T-cell (primary cell): ENCODE measurements at places on chromosomes 3 and 15.

GRCh38 chr3:132443421-132443820, 26.1 kb downstream of the DNAJC13 start:
- DNase-seq, result no peak

DNA sequence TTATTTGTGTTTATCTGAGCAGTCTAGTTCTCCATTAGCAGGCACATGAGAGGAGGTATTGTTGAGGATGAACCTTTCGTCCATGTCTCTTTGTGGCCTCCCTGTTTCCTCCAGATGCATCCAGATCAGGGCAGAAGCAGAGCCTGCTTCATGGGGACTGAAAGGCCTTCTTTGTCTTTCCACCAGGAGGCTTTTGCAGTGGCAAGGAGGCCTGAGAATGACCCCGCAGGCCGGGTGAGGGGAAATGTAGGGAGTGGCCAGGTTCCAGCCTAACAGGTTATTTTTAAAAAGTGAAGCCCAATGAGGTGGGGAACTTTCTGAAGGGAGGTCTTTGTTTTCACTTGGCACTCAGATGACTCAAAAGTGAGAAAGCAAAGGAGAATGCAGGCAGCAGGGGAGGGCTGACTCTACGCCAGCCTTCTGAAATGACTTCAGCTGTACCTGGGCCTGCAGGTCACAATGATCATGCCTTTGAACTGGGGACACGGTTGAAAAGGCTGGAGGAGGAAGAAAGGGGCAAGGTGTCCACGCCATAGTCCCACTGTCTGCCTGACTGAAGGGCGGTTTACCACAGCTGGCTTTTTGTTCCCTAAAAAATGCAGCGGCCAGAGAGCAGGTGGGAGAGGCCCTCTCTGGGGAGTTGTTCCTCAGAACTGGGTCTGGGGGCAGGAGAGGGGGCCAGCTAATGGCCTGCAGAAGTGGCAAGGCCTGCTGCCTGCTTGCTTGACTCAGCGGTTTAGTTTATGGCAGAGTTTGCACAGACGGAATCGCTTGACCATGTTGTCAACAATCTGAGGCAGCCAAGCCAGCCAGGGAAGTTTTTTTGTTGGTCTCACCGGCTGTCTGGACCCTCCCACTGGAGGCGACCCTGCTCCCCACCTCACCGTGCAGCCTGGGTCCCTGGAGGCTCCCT, 28.7 kb downstream of the CMTM7 start:
- no peak for DNase-seq

GRCh38 chr3:48566401-48566760, 2.8 kb upstream of the UCN2 start:
- DNase-seq, result no peak

- DNase-seq, result no peak
Measured at GRCh38 chr3:116663161-116664110, 46.1 kb upstream of the TUSC7 start.

DNA sequence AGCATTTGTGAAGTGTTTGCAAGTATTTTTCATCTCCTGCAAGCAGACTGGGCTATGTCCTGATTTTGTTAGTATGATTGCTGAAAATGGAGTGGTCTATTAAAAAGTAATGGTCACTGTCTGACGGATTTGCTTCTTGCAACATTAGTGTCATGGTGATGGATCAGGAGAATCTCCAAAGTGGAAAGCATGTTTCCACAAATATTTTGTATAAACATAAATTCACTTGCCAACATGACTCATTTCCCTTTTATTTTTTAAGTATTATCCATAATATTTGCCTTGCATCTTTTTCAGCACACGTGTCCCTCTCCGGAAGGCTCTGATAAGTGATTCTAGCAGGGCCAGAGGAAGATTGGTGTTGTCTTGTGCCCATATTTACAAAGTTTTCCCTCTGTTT, 27.4 kb upstream of the CACNA2D3 start:
- no peak for DNase-seq

GRCh38 chr15:89482139-89482538, 14.2 kb downstream of the RHCG start:
- no peak for DNase-seq

DNA sequence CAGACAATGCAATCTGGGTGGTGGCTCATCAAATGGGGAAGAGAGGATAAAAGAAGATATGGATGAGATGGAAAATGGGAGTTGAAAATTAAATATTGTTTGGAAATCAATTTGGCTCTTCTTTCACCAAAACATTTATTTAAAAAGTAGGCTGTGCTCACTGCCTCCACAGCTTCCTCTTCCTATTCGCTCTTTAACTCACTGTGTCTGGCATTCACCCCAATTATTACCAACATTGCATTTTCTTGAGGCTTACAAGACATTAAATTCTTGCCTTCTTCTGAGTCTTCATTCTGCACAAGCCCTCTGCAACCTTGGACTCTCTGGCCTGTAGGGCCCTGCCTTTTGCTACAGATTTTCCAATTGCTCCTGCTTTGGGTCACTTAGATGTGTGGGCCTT, 52.9 kb upstream of the TSPAN3 start:
- no peak for DNase-seq

DNA sequence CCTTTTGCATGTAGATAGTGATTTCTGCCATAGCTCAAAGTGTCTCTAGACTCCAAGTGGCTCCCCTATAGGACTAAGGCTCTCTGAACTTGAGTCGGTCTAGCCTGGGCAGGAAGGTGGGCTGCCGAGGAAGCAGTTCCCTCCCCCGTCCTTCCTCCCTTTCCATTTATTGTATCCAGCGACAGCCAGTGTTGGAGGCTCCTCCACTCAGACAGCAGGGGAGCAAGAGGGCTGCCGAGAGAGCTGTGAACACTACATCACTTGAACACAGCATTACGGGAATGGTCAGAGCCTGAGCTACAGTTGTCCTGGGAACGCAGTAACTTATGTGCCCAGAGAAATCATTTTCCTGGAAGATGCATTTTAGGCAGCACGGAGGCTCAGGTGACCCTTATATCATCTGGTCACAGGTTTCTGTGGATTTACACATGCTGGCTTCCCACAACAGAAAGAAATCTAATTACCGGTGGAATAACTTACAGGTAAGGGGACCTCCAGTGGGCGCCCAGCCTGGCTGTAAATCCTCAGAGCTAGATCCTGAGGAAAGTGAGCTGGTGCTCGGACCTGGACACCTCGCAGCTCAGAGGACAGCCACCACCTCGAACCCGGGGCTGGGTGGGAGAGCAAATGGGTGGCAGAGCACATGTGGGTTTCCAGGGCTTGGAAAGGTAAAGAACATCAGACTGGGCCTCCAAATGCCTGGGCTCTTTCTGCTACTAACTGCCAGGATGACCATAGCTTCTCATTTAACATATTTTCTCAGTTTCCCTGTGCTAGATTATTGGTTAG, 197.1 kb downstream of the UACA start:
- DNase-seq, result no peak

DNA sequence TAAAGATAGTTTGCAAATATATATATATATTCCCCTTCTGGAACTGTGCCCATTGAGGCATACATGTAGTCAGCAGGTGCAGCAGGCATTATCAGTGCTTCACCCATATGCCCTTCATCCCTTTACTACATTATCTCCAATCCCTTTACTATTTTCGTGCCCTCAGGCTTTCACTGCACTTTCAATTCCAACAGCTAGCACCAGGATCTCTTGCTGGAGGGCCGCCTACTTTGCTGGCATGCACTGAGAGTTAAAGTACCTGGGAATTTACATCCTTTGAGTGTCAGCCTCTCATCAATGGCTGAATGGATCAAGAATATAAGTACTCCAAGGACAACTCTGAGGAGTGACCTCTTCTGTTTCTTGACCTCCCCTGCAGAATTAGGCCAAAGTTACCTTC, 222.1 kb upstream of the CFAP20DC start:
- DNase-seq, result no peak

DNA sequence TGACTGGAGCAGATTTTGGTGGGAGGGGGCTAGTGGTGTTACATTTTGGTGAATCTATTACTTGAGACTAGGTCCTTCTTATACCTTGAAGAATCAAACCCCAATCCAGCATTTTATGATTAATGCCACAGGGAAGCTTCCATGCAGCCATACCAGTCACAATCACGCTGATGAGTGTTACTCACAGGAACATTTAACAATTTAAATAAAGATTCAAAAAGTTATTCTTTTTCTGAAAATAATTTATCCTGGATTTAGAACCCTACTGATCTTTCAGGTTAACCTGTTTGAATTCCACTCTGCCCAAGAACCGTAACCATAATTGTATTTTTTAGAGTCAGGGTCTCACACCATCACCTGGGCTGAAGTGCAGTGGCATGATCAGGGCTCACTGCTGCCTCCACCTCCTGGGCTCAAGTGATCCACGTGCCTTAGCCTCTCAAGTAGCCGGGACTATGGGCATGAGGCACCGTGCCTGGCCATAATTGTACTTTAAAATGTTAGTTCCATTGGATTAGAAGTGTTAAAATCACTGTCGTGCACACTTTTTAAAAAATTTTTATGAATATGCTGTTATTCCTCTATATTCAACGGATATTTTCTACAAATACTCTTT, 929 bp upstream of the MTMR10 start:
- DNase-seq, result no peak

- no peak for DNase-seq
Measured at GRCh38 chr15:65392368-65392767, 14.6 kb upstream of the IGDCC3 start.

- no peak for DNase-seq
Measured at GRCh38 chr3:44363591-44363990, 25.0 kb downstream of the TCAIM start.

GRCh38 chr3:147458995-147459704, 50.0 kb downstream of the ZIC1 start:
- no peak for DNase-seq

DNA sequence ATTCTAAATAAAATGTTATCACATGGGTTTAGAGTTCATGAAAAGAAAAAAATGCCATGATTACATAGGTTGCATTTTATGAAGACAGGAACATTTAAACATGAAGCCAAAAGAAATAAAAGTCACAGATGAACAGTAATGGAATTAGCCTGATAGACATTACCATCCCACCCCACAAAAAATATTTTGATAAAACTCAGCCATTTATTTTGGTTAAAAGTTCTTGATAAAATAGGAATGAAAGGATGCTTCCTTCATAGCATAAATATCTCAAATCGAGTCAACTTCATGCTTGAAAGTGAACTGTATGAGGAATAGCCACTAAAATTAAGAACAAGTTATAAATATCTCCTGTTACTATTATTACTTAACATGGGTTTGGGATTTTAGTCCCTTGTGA, 101.9 kb upstream of the TMC3 start:
- no peak for DNase-seq

DNA sequence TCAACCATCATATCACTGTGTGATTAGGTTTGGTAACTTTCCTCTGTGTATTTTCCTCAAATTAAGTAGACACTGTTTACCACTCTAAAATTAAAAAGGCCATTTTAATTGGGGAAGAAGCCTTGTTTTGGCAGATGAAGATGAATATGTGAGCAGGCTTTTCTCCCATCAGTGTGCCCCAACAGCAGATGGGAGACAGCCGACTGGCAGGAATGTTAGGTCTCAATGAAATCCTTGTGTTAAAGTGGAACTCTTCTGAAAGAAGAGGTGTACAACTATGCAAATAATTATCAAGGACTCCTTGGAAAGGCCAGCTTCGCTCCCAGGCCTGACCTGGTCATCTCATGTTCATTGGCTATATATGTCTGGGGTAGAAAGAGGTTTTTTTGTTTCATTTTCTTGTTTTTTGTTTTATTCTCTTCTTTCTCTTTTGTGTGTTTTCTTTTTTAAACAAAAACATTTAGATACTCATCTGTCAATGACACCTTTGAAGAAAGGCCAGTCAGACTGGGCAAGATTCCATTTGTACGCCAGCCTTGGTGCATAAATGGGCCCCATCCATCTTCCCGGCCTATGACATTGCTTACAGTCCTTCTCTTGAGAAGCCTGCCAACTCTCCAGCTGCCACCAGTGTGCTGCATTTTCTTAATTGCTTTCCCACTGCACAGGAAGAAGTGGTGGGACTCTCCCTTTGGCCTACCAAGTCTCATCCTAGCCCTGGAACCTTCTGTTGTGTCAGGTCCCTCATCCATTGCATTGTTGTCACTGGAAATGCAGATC, 25.8 kb downstream of the LRTM1 start:
- DNase-seq, result no peak

DNA sequence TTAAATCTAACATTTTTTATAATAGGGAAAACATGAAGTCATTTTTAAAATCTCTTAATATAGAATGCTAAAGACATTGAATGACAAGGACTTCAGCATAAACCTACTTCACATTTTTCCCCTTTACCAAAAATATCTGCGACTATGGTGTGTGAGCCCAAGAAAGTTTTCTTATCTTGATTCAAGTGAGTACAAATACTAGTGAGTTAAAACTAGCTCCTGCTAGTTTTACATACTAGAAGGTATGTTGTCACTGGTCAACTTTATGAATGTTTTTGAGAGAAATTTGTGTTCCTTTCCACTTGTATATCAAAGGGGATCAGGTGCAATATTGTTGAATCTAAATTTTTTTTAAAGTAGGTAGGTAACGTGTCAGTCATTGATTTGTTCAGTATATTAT, 152.4 kb upstream of the CGNL1 start:
- no peak for DNase-seq

DNA sequence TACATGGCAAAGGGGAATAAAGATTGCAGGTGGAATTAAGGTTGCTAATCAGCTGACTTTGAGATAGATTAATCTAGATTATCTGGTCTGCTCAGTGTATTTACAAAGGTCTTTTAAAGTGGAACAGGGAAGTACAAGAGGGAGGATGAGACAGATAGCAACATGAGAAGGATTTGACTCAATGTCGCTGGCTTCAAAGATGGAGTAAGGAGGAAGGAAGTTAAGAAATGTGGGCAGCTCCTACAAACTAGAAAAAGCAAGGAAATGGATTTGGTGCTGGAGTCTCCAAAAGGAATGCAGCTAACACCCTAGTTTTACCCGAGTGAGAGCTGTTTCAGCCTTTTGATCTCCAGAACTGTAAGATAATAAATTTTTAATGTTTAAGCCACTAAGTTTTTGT, 180.7 kb upstream of the TTC14 start:
- DNase-seq, result no peak

DNA sequence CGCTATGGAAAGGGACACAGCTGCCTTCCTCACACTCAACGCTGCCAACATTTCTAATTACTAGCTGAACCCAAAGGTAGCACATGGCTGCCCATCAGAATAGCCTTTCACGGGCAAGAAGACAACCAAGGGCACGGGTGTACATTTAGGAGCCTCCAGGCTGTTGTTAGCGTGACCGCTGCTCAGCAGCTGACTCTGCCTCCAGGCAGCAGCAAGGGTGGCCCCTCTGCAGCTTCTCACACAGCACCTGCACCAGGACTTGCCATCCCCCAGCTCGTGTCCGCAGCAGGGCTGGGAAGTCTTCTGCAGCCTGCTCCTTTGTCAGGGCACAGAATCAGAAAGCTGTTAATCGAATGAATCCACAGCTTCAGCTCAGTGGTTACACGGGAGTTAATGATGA, 146.8 kb downstream of the ADAMTS17 start:
- DNase-seq, result no peak

GRCh38 chr3:146156666-146157314, 4.2 kb downstream of the PLOD2 start:
- DNase-seq, result no peak

DNA sequence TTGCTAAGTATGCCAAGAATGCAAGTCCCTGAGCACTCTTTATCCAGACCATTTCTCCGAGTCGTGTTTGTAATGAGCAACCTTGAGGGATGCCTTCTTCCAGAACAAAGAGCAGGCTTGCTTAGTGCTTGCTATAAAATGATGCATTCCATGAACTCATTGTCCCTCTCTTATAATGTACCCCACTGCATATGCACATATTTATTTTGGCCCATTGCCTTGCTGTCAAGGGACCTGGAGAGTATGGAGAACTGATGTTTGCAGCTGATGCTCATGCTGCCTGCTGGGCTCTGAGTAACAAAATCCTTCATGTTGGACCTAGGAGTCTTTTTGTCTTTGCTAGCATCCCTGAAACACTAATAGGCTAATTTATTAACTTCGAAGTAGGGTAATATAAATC, 97.8 kb upstream of the AADACL2 start:
- DNase-seq, result no peak
